ENCODE measurements at places on chromosomes 7 and 10.

DNA sequence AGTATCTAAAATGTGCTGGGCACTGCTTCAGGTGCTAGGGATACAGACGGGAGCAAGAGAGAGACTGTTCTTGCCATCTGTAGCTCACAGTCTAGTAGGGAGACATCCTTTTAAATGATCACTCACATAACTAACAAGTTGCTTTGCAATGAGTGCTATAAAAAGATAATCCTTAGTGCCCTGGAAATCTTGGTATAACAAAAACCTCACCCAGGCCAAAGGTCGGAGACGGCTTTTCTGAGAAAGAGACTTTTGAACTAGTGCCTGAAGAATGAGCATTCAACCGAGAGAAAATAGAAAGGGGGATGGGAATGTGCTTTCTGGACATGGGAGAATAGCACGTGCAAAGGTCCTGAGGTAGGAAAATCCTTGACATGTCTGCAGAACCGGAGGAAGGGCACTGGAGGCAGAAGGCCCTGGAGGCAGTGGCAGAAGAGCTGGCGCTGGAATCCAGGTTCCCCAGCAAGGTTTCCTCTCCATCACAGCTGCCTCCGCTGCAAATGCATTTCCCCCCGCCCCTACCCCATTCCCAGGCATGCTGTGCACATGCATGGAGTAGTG, 89.4 kb downstream of the COL13A1 start:
- DNase-seq, result no peak

- DNase-seq, result no peak
Observed at GRCh38 chr7:108103558-108104298, 26.4 kb downstream of the LAMB4 start.

DNA sequence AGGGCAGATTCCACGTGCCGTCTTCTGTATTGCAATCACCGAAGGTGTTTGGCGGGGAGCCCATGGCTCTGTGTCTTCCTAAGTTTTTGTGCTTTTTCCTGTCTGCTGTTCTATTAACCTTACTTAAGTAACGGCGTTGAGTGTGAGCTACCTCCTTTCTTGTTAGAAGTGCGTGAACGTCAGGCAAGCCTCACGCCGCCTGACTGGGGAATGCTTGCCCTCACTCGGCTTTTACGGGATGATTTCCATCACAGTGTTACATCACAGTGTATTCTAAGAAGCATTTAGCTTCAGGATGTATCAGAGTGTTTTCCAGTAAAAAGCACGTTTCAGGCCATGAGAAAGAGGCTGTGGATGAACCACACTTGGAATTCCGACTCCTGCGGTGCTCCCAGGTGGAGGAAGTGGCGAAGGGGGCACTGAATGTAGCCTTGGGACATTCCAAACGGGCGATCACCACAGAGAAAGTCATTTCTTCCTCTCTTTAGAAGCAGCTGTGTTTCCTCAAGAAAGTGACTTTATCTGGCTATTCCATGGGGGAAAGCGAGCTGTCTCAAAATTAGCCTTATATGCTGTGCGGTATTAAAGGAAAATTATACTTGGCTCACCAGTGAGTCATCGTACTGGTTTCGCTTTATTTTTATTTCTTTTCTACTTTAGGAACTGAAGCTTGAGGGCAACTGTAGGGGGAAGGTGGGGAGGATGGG, 290.7 kb downstream of the KLF6 start:
- peak; percentile 22 for DNase-seq

GRCh38 chr10:97025613-97026242, 160.0 kb downstream of the SLIT1 start:
- DNase-seq, result peak; percentile 74

DNA sequence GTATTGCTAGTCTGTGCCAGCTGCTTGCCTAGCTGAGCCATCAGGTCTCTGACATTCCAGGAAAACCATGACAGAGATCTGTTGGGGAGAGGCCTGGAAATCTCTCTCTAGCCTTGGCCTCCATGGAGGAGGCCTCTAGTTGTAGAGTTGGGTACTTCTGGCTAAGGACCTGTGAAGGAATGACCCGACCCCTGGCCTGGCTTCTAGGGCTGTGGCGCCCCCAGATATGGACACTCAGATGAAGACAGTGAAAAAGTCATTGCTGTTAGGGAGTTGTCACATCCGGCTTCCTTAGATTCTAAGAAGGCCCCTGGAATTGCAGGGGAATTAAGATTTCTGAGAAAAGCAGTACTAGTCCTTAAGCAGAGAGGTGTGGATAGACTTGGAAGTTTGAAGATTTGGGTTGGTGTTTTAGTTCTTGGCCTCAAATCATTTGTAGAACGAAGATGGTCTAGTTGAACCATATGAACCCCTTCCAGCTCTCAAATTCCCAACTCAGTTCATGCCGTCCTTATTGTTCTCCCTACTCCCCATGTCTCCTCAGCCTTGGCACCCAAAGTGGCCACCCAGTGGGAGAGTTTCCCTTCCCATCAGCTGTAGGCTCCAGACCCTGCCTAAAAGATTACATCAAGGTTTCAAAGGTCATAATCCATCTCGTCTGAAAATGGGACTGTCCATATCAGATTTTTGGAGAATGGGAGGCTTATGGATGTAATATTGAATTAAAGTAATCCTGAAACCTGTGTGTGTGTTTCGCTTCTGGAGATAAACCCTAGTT, 7.0 kb downstream of the HHEX start:
- peak; percentile 66 for DNase-seq

DNA sequence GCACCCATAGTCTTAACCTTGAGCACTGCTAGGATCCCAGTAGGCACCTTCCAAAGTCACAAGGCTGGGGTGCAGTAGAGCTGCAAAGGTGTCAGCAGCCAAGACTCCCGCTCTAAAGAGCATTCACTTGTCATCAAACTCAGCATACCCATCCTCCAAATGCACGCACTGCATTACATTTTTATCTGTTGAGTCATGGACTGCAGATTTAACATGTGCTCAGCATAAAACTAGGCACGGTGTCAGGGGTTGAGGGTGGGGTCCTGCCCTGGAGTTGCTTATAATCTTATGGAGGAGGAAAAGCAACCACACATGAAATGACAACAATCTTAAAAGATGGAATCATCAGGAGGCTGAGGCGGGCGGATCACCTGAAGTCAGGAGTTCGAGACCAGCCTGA, 102.6 kb downstream of the PARP12 start:
- DNase-seq, result peak; percentile 28

DNA sequence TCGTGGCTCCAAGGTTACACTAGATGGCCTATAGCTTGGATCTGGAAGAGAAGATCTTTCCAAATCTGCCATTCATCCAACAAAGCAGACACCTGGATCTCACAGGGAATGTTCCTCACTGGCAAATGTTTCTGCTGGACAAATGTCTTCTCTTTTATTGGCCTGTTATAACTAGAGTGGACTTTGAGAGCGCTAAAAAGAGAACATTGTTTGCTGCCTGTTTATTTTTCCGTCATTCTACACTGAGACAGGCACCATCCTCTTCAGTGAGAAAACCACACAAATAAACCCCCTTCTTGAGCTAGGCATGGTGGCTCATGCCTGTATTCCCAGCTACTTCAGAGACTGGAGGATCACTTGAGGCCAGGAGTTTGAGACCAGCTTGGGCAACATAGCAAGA, 206.9 kb downstream of the CREB5 start:
- DNase-seq, result no peak

DNA sequence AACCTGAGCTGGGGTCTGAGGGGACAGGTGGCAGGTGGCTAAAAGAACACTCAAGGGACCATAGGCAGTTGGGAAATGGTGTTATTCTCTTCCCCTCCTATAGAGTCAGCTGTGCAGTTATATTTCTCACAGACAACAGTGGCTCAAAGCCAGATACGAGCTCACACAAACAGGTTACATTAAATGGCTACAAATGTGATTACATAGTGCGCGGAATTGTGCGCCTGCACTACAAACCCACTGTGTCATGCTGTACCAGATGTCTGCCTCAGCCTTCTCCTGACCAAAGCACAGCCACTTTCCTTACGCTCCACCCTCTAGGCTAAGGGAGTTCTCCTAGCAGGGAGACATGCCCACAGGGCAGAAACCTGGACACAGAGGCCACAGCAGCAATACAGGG, 387.2 kb downstream of the CNTNAP2 start:
- peak; percentile 26 for DNase-seq

DNA sequence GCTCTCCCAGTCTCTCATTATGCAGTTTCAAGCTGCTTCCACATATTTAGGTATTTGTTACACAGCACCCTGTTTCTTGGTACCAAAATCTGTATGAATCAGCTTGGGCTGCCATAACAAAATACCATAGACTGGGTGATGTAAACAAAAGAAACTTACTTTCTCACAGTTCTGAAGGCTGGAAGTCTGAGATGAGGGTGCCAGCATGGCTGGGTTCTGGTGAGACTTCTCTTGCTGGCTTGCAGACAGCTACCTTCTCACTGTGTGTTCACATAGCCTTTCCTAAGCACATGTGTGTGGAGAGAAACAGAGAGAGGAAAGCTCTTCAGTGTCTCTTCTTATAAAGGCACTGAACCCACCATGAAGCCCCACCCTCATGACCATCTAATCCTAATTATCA, 15.7 kb upstream of the CBLL1 start:
- no peak for DNase-seq

GRCh38 chr7:29289156-29290021, 94.8 kb downstream of the CHN2 start:
- DNase-seq, result no peak

GRCh38 chr7:138549082-138549481, 89.0 kb downstream of the TRIM24 start:
- DNase-seq, result no peak

DNA sequence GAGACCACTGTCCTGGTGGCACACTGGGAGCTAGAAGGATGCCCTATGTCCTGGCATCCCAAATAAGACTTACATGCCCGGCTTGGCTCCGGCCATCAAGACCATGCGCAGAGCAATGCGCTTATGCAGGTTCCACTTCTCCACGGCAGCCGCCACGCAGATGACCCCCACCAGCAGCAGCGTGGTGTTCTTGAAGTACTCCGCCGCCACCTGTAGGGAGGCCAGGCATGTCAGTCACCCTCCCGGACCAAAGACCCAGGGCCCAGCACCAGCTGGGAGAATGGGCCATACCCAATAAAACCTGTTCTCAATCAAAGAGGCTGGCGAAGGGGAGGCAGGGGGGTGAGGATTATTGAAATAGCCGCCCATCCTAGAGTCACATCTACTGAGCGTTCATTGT, 19.9 kb downstream of the SLC13A4 start:
- peak; percentile 49 for DNase-seq

DNA sequence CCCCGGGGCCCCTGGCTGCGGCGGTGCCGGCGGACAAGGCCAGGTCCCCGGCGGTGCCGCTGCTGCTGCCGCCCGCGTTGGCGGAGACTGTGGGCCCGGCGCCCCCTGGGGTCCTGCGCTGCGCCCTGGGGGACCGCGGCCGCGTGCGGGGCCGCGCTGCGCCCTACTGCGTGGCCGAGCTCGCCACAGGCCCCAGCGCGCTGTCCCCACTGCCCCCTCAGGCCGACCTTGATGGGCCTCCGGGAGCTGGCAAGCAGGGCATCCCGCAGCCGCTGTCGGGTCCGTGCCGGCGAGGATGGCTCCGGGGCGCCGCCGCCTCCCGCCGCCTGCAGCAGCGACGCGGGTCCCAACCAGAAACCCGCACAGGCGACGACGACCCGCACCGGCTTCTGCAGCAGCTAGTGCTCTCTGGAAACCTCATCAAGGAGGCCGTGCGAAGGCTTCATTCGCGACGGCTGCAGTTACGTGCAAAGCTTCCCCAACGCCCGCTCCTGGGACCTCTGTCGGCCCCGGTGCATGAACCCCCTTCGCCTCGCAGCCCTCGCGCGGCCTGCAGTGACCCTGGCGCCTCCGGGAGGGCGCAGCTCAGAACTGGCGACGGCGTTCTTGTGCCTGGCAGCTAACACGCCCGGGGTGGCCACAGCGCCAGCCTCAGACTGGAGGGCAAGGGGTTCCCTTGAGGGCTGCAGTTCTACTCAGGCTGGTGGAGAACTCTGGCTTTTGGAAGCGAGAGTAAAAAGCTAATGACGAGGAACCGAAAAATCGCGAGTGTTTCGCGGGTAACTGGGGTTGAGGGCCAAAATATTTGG, 804 bp downstream of the FRAT1 start:
- peak; percentile 79 for DNase-seq

DNA sequence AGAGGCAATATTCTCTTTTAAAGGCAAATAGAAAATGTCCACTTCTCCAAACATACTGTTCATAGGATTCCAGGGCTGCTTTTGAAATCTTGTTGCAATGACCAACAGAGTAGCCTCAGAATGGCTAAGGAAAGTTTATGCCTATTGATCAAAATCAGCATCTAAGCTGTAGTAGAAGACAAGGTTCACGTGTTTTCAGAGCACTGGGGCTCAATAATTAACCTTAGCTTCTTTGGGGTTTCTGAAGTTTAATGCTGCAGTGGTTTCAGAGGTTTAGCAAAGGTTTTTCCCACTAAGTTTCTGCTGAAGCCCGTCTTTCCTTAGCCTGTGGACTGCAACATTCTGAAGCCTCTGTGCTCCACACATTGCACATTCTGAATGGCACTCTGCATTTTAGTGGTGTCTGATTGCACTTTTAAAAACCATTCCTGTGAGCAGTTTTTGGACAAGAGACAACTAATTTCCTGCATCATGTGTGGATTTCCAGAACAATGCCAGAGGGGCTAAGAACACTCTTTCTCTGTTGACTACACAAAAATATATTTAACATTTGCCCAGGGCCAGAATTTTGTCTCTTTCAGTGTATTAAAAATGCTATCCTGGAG, 342.5 kb downstream of the PTEN start:
- no peak for DNase-seq

DNA sequence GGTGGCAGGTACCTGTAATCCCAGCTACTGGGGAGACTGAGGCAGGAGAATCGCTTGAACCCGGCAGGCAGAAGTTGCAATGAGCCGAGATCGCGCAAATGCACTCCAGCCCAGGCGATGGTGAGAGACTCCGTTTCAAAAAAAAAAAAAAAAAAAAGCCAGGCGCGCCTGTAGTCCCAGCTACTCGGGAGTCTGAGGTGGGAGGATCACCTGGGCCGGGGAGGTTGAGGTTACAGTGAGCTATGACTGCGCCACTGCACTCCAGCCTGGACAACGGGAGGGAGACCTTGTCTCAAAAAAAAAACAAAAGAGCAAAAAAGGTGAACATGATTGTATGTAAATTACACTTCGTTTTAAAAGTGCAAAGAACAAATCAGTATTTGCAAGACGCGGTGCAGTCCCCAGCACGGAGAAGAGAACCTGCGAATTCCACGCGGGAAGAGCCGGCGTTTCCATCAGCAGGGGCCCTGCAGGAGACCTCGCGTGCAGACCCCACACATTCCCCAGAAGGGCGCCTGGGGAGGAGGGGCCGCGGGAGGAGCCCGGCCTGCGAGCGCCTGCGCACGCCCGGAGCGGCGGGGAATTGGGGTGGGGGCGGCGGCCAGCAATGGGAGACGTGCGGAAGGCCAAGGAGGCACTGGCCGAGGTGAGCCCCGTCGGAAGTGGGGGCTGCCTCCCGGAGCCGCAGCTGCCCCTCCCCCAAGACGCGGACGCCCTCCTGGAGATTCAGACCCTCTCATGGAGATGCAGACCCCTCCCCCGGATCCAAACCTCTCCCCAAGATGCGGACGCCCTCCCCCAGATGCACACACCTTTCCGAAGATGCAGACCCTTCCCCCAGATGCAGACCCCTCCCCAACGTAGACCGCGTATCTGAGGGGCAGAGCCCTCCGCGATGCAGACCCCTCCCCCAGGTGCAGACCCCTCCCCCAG, 16.7 kb upstream of the SUN1 start:
- DNase-seq, result peak; percentile 91

GRCh38 chr10:104892879-104893617, 252.0 kb downstream of the SORCS3 start:
- no peak for DNase-seq

- no peak for DNase-seq
Observed at GRCh38 chr7:143499246-143499645, 21.6 kb downstream of the TAS2R41 start.
